ENCODE measurements at places on chromosomes 2 and 18.

- no peak for DNase-seq
Observed at GRCh38 chr18:68448736-68449135, 266.2 kb downstream of the TMX3 start.

- no peak for DNase-seq
Observed at GRCh38 chr2:101310834-101311695, 2.6 kb upstream of the RNF149 start.

GRCh38 chr18:21342372-21342771 is 100.3 kb downstream of the GREB1L start:
- no peak for DNase-seq

DNA sequence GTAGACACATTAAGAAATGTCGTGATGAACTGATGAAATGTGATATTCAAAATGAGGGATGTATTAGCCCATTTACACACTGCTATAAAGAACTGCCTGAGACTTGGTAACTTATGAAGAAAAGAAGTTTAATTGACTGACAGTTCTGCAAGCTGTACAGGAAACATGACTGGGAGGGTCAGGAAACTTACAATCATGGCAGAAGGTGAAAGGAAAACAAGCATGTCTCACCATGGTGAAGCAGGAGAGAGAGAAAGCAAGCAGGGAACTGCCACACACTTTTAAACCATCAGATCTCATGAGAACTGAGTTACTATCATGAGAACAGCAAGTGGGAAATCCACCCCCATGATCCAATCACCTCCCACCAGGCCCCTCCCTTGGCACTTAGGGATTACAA is 1010.8 kb upstream of the CELF4 start:
- DNase-seq = no peak

Measured in NCI-H1930 (cell line).